ENCODE measurements at places on chromosomes 7 and 10. TPM values are rescaled to one million over a fixed set of nuclear protein-coding genes. Genes with fewer than 3 reads are reported as not detected.

GRCh38 chr10:31118556-31118955, 86.9 kb upstream of the ZNF438 start:
- H3K27ac ChIP-seq: no peak overlapping the region
- DNase-seq: no peak
- no peaks in the 10 kb centered on the region for H3K27me3 ChIP-seq
- no peaks in the 10 kb centered on the region for H3K4me1 ChIP-seq
- H3K4me3 ChIP-seq: no peak overlapping the region

DNA sequence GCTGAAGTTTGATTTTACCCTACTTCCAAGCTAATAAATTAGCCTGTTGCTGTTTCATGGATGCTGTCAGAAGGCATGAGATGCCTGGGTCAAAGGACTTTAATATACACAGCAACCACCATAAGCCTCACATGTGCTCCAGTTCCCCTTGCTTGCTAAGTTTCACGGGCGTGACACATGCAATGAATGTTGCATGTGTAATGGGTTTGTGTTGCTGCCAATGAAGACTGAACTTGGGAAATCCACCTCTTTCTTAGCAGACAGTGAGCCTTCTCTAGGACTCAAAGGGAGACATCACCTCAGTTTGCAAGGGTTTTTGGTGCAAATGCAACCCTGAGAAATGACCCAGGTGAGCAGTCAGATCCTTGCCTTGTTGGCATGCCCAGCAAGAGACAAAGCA, 505.5 kb upstream of the PODXL start:
- no peak overlapping the region for H3K4me3 ChIP-seq
- H3K36me3 ChIP-seq: no peaks in the 10 kb centered on the region
- no peak overlapping the region for H3K27ac ChIP-seq
- no peaks in the 10 kb centered on the region for H3K4me1 ChIP-seq
- no peak for DNase-seq

UCMA gene
- total RNA-seq: not detected

ECHDC3 gene
- 13.0 TPM for total RNA-seq

MALSU1 gene
- 37.9 TPM for total RNA-seq

DNA sequence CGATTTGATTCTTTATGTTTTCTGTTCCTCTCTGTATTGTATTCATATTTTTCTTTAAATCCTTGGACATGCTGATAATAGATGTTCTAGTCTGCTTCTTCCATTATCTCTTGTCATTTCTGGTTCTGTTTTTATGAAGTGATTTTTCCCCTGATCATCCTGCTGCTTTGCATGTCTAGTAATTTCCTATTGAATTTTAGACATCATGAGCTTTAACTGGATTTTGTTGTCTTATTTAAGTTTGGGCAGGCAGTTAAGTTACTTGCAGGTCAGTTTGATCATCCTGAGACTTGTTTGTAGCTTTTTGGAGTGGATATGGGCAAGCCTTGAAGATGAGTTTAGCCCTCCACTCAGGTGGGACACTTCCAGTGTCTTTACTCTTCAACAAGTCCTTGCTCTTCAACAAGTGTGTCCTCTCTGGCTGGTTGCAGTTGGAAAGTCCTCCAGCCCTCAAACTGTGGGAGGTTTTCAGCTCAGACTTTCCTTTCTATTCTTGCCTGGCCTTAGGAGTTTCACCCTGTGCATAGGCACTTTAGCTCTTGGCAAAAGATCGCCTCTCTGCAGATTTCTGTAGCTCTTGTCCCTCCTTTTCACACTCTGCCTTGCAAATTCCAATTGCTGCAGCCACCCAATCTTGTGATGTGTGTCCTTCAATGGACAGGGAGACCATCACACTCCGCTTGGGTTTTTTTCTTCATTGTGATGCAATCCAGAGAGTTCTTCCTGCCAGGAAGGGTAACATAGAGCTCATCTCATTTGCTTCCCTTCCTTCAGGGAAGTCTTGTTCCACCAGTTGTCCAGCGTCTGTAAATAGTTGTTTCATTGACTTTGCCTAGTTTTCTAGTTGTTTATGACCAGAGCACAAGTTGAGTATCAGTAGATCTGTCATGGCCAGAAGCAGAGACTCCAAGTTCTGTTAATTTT, 197.2 kb upstream of the SH2B2 start:
- no peak overlapping the region for H3K27ac ChIP-seq
- H3K4me1 ChIP-seq: peaks cover 5% of the 10 kb centered on the region
- H3K36me3 ChIP-seq: no peaks in the 10 kb centered on the region
- no peak for DNase-seq

GRCh38 chr10:85538601-85539000, 828.0 kb downstream of the GRID1 start:
- H3K4me1 ChIP-seq: no peaks in the 10 kb centered on the region
- no peak overlapping the region for H3K27ac ChIP-seq
- H3K36me3 ChIP-seq: no peaks in the 10 kb centered on the region
- DNase-seq: no peak

DNA sequence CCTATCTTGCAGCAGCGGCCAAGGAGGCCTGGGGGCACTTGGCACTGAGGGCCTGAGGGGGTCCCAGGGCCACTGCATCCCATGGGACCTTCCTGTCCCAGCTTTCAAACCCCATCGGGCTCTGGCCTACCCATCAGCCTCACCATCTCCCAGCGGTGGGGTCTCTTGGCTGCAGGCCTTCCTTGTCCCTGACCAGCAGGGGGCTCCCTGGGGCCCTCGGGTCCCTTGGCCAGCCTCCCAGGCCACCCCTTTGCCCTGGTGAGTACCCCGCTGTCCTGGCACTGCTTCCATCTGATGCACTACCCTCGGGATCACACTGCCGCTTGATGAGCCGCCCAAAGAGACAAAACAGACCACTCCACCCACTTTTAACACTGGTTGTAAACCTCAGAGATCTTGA, 43.5 kb downstream of the YKT6 start:
- H3K4me1 ChIP-seq: peaks cover 10% of the 10 kb centered on the region
- no peak for DNase-seq
- no peak overlapping the region for H3K27ac ChIP-seq
- H3K36me3 ChIP-seq: no peaks in the 10 kb centered on the region
- no peaks in the 10 kb centered on the region for H3K27me3 ChIP-seq
- H3K4me3 ChIP-seq: no peak overlapping the region

DNA sequence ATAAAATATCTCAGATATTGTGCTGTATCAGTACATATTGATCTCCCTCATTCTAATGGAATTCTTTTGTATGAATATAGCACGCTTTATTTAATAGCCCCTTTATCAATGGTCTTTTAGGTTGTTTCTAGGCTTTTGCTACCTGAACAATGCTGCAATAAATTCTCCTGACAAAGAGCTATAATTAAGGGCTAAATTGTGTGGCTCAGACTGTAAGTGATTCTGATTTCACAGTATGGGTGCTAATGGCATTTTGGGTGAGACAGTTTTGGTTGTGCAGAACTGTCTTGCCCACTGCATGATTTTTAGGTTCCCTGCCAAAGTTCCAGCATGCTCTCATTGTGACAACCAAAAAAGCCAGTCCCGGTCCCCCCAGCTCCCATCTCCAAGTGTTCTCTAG, 363.2 kb downstream of the REEP3 start:
- H3K27ac ChIP-seq: no peak overlapping the region
- H3K36me3 ChIP-seq: no peaks in the 10 kb centered on the region
- no peak for DNase-seq
- no peaks in the 10 kb centered on the region for H3K27me3 ChIP-seq

NEUROD6 gene
- not detected for total RNA-seq

DNA sequence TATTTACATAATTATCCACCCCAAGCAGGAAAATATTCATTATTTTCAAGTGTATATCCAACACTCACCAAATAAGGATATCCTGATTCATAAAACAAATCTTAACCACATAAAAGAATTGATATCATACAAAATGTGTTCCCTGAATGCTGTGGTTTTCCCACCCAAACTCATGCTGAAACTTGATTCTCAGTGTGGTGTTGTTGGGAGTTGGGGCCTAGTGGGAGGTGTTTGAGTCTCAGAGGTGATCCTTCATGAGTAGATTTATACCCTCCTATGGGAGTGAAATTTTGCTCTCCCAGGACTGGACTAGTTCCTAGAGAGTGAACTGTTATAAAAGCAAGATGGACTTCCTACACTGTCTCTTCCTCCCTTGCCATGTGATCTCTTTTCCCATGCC, 1028.3 kb downstream of the SORCS1 start:
- no peaks in the 10 kb centered on the region for H3K36me3 ChIP-seq
- no peak for DNase-seq

GRCh38 chr7:111076205-111076604, 14.7 kb upstream of the LRRN3 start:
- no peak overlapping the region for H3K4me3 ChIP-seq
- no peak for DNase-seq
- no peaks in the 10 kb centered on the region for H3K36me3 ChIP-seq

DNA sequence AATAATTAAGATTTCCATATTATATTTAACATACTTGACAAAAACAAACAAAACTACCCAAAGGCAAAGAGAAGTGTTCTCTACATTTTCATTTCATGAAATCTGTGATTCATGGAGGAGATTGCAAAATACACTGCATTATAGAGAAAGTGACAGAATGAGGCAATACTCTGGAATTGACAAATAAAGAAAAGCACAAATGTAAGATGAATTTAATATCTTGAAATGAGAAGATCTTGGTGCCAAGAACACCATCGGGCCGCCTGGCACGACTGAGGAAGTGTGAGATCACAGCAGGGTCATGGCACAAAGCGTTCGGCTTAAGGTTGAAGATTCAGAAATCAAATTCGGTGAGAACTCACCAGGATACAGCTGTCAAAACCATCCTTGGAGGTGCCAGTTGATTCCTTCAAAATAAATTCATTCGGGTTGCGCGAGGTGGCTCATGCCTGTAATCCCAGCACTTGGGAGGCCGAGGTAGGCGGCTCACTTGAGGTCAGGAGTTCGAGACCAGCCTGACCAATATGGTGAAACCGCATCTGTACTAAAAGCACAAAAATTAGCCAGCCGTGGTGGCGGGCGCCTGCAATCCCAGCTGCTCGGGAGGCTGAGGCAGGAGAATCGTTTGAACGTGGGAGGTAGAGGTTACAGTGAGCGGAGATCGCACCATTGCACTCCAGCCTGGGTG, 174.0 kb upstream of the PFKP start:
- no peaks in the 10 kb centered on the region for H3K4me1 ChIP-seq
- no peaks in the 10 kb centered on the region for H3K27me3 ChIP-seq
- no peak for DNase-seq
- no peak overlapping the region for H3K27ac ChIP-seq
- no peaks in the 10 kb centered on the region for H3K36me3 ChIP-seq
- H3K4me3 ChIP-seq: no peak overlapping the region

MYOZ1 gene
- total RNA-seq: 0.94 TPM

DNA sequence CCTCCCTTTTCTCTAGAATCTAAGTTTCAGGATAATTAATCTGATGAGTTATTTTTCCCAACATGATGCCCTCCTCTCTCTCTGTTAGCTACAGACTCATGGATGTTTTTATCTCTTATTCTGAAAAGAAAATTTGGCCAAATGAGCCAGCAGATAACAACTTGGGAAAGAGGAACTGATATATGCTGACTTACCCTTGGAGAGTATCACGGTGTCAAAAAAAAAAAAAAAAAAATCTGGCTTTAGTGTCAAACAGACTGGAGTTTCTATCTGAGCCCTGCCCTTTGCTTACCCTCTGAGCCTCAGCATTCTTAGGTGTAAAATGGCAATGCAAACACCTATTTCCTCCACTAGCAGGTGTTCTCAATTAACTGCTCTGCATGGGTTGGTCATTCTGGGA, 190.4 kb downstream of the AHR start:
- H3K4me1 ChIP-seq: no peaks in the 10 kb centered on the region
- no peaks in the 10 kb centered on the region for H3K27me3 ChIP-seq
- no peak overlapping the region for H3K27ac ChIP-seq
- no peak overlapping the region for H3K4me3 ChIP-seq

DNA sequence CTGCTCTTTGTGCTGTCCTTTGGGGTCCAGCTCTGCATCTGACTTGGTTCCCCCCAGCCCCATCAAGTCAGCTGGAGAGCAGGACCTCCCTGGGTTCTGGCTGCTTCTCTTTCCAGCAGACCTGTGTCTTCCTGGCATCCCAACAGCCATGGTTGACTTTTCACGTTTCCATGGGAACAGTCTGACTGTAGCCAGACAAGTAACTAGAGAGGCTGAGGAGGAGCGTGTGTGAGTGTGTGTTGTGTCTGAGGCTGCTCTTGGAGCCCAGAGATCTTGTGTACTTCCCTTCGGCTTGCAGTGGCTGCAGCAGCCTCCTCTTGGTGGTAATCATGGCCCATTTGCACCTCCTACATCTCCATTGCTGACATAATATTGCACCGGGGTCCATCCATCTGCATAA, 332.0 kb downstream of the RPS24 start:
- no peaks in the 10 kb centered on the region for H3K27me3 ChIP-seq
- no peaks in the 10 kb centered on the region for H3K36me3 ChIP-seq
- H3K4me1 ChIP-seq: no peaks in the 10 kb centered on the region
- H3K27ac ChIP-seq: no peak overlapping the region

GRCh38 chr10:104273286-104273685, 4.3 kb downstream of the GSTO2 start:
- no peak overlapping the region for H3K27ac ChIP-seq
- H3K4me3 ChIP-seq: no peak overlapping the region
- no peaks in the 10 kb centered on the region for H3K36me3 ChIP-seq
- peaks cover 6% of the 10 kb centered on the region for H3K27me3 ChIP-seq

GRCh38 chr7:131948434-131949053, 392.1 kb upstream of the PODXL start:
- peaks cover 4% of the 10 kb centered on the region for H3K4me1 ChIP-seq
- H3K4me3 ChIP-seq: no peak overlapping the region
- H3K36me3 ChIP-seq: no peaks in the 10 kb centered on the region
- H3K27ac ChIP-seq: no peak overlapping the region

DNA sequence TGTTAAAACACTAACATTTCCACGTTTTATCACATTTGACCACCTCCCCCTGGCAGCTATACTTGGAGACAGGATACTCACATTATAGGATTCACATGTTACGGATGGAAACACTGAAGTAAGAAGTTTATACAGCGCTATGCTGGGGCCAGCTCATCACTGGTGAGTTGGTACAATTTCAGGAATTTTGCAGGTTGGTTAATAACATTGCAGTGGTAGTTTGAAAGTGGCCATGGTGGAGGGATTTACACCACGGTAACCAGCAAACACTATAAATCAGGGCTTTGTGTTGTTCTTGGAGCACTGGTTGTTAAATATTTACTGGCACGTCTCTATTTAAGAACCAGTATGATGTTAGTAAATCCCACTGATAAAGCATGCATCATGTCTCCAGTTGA, 174.0 kb downstream of the GFRA1 start:
- no peaks in the 10 kb centered on the region for H3K36me3 ChIP-seq
- DNase-seq: no peak
- no peak overlapping the region for H3K4me3 ChIP-seq
- H3K27me3 ChIP-seq: no peaks in the 10 kb centered on the region
- no peaks in the 10 kb centered on the region for H3K4me1 ChIP-seq

Data from spleen (tissue), 13 donors.